ENCODE measurements at places on chromosomes 12 and 14.

DNA sequence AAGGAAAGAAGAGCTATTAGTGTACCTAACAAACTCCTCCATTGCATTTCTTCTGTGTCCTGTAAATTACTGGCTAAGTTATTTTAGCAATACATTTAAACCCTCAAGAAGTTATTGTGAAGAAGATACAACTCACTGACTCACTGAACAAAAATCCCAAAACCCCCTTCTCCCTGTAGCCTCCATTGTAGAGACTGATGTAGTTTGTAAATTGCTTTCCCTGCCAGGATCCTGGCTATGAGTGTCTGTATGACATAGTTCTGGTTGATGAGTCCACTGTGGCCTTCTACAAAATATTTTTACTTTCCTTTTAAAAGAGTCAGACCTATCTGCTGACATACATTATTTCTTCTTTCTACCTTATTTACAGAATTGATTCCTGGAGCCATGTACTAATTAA, 155.6 kb downstream of the SLC6A15 start:
- DNase-seq = no peak

DNA sequence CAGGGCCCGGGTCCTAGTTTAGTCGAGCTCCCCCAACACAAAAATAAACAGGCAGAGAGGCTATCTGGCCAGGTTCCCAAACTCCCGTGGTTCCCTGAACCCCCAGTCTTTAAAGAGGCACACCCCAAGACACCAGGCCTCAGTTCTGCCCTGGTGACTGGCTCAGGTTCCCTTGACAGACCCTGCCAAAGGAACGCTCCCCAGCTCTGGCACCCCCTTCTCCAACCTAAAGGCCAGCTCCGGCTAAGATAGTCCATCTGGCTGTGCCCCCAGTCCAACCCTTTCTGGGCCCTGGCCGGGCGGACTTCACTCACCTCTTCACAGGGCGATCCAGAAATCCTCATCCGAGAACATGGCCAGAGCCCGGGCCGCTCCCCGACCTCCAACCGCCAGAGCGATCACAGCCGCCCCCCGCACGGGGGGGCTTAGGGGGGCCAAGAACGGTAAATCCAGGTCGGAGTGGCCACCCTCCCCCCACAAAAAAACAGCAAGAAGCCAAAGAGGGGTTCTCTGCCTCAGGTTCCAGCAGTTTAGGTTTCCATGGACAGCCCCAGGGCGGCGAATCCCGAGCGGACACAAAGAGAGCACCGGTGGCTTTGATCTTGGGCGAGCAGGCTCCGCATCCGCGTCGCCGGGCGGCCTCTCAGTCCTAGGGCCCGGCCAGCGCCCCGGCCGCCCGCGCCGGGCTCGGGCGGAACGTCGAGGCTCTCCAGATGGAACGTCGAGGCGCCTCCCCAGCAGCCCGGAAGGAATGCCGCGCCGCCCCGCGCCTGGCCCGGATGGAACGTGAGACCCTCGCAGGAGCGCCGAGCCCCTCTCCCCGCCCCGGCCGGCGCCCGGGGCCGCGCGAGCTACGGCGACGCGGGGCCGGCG, 1.1 kb downstream of the KMT2D start:
- no peak for DNase-seq

- no peak for DNase-seq
These were observed 2.3 kb upstream of the CEBPE start for GRCh38 chr14:23121361-23121771.

DNA sequence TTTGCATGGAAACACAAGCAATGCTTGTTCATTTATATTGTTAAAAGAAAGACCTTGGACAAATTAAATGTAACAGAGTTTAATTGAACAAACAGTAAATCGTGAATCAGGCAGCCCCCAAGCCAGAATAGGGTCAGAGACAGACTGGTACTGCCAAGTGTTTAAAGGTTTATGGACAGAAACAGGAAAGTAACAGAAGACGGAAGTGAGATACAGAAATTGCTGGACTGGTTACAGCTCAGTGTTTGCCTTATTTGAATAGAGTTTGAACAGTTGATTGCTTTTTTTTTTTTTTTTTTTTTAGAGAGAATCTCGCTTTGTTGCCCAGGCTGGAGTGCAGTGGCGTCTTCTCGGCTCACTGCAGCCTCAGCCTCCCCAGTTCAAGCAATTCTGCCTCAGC, 50.3 kb downstream of the DAO start:
- DNase-seq = no peak

DNA sequence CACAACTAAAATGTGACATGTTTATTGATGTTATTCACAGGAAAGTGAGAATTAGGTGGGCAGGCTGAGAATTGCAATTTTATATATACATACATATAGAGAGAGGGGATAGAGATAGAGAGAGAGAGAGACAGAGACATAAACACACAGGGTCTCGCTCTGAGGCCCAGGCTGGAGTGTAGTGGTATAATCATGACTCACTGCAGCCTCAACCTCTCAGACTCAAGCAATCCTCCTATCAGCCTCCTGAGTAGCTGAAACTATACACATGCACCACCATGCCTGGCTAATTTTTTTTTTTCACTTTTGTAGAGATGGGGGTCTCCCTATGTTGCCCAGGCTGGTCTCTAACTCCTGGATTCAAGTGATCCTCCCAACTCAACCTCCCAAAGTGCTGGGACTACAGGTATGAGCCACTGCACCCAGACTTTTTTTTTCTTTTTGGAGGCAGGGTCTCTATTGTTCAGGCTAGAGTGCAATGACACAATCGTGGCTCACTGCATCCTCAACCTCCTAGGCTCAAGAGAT, 49.1 kb downstream of the R3HDM2 start:
- no peak for DNase-seq

DNA sequence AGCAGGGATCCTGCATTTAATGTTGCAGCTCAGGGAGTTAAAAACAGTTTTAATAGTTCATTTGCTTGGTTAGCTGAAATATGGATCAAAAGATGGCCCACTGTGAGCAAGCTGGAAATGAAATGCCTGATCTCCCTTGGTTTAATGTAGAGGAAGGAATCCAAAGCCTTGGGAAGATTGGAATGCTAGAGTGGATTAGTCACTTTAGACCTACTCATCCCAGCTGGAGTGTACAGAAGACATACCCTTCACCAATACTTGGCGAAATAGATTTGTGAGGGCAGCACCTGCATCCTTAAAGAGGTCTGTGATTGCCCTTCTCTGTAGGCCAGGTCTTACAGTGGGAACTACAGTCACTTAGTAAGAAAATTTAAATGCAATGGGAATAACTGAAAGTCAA, 58.0 kb upstream of the KRAS start:
- DNase-seq = no peak

GRCh38 chr14:101084436-101084826, 180.9 kb upstream of the RTL1 start:
- DNase-seq = no peak

DNA sequence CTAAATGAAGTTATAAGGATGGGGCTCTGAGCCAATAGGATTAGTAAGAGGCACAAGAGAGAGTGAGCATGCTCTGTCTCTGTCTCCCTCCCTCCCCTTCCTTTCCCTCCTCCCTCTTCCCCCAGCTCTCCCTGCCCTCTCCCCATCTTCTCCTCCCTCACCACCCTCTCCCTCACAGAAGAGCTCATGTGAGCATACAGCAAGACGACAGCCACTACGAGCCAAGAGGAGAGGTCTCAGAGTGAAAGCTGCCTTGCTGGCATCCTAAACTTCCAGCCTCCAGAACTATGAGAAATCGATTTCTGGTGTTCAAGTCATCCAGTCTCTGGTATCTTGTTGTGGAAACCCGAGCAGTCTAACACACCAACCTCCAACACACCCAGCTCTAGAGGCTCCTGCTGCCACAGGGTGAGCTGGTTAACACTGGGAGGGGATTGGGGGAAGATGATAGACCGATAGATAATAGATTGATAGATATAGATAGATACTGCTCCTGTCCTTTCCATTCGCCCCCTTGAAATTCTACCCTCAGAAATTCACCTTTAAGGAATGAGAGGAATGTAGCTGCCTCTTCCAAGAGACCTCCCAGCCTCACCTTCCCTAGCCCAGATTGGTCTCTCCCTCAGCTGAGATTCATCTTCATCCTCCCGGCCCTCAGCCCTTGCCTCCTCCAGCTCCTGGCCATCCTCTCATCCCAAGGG, 25.8 kb upstream of the ACTN1 start:
- peak; percentile 58 for DNase-seq

GRCh38 chr14:20499108-20499507, 6.2 kb upstream of the RNASE10 start:
- no peak for DNase-seq

GRCh38 chr14:94043111-94043755, 17.1 kb downstream of the OTUB2 start:
- DNase-seq = no peak

GRCh38 chr12:43102546-43103264, 449.3 kb downstream of the ADAMTS20 start:
- no peak for DNase-seq

DNA sequence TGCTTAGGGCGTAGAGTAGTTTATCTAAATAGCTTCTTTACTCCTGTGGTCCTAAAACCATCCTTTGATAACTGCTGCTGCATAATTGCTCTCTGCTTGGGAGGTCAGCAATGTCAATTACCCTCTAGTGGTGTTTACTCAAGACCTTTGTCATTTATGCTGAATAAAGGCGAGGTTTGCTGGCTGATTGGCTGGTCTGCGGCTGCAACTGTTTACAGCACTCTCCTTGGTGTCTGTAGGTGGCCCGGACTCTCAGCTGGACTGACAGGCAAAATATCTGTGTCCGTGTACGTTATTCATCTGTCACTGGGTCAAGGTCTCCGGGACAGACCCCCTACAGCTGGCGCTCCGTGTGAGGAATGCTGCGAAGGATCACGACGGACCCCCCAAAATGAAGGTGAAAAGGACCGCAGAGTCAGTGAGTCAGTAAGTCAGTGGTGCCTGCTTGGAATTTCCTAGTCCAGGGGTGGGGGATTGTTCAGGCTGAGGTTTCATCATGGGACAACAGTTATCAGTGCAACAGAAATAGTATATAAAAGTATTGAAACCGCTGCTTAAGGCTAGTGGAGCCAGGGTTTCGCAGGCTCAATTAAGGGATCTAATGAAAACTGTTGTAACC, 253.3 kb upstream of the DIO2 start:
- no peak for DNase-seq

- DNase-seq = no peak
These were observed 14.2 kb downstream of the ESR2 start for GRCh38 chr14:64279704-64280668.

DNA sequence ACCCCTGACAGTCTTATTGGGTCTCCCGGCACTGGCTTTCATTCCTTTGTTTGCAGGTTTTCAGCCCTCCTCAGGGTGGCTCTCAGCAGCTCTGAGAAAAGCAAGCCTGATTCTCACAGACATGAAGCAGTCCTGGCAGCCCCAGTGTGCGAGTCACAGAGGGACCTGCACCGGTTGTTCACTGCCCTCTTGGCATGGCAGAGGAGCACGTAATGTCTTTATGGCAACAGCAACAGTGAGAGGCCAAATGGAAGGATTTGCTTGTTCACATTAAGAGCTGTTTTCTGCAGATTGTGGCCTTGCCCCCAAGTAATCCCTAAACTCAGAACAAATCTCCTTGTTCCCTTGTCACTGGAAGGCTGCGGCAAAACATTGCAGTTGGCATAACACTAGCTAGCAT, 3.4 kb downstream of the KCNA5 start:
- peak; percentile 66 for DNase-seq

DNA sequence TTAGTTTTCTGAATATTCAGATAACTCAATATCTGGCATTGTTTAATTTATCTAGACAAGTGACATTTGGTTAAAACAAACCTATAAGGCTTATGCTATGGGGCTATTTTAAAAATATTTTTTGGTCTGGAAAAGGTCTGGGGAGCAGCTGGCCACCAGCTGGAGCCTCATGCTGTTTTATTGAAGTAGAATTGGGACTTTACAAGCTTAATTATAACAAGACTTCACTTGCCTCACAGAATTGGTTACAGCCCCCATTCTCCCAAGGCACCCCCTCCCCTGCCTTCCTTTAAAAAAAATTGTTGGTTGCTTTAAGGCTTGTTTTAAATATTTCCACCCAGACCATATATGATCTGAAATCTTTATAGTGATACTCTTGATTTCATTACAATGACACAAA, 453.9 kb downstream of the ADAMTS20 start:
- DNase-seq = no peak

DNA sequence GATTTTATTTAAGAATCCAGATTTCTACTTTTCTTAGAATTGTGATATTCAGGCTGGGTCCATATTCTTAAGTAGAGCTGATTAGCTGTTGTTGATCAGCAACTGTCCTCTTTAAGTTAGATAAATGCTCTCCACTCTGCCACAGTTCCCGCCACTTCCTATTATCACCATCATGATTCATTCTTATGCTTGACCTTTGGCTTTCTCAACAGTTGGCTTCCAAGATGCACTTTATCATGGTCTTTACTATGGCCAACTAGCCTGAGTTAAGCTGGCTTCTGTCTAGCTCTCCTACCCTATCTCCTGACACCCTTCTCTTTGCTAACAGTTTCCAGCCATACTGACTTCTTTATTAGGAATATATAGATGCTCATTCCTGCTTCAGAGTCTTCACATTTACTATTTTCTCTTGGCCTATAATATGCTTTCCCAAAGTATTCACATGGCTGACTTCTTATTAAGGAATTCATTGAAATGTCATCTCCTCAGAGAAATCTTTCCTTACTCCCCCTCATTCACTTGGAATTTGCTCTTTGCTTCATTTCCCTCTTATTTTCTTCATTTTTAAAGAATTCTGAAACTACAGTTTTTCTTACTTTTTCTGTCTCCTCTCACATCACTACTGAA, 149.0 kb upstream of the IGF1 start:
- no peak for DNase-seq

GRCh38 chr12:89947437-89948270, 239.0 kb upstream of the ATP2B1 start:
- peak; percentile 17 for DNase-seq

DNA sequence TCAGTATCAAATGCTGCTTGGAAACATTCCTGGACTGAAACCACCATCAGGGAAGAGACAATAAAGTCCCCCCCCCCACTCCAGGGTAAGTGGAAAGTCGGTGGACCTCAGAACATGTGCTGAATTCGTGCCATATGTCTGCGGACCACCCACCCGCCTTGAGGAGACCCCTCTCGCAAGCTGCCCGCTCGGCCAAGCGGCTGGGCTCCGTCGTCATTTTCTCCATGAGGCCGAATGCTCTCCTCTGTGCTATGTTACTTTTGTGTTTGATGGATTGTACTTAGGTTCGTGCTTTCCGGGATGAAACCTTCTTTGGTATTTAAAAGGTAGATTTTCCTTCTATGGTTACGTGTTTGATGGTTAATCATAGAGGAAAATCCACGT, 136.2 kb upstream of the RTL1 start:
- no peak for DNase-seq

- DNase-seq = no peak
These were observed 2.7 kb downstream of the CFAP251 start for GRCh38 chr12:121921066-121921465.

DNA sequence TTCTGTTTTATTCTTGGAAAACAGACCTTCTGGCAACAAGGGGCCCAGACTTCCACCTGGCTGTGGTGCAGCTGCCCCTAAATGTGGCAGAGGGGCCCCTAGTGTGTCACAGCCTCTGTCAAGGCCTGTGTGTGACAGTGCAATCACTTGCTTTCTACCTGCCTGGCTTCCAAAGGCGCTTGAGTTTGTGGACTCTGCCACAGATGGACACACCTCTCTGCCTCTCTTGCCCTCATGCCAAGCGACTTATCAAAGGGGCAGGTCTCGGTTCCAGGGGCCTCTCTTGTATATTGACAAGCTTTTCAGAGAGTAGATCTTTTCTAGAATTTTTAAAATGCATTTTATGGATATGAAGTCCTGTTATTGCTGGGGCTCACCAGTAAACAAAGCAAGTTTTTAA, 217.2 kb downstream of the SLC15A4 start:
- no peak for DNase-seq

Data from eye (tissue), 1 donor.